RCC 7860 (cell line): ENCODE measurements at places on chromosomes 5 and 9.

DNA sequence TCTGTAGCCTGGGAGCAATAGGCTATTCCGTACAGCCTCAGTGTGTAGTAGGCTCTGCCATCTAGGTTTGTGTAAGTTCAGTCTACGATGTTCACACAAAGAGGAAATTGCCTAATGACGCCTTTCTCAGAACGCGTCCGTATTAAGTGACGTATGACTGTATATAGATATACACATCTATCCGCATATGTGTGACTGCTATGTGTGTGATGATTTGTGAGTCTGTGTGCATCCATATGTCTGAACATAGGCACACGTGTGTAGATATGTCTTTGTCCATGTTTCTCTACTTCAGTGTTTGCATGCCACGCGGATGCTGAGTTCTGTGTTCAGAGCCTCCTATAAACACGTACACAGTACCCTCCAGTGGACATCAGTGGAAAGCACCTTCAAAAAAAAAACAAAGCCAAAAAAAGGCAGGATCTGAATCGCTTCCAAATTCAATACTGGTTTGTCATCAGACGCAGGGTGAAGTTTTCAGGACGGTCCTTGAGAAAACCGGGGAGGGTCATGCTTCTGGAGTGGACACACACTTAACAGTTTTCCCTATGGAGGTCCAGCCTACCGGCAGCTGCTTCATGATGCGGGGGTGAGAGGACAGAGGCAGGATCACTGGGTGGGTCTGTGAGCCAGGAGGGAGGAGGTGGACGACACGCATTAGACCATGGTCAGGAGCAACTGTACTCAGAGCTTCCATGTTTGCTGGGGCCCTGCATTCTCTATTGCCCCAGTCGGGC lies 29.5 kb upstream of the ALDH1B1 start:
- peak; percentile 66 for DNase-seq

DNA sequence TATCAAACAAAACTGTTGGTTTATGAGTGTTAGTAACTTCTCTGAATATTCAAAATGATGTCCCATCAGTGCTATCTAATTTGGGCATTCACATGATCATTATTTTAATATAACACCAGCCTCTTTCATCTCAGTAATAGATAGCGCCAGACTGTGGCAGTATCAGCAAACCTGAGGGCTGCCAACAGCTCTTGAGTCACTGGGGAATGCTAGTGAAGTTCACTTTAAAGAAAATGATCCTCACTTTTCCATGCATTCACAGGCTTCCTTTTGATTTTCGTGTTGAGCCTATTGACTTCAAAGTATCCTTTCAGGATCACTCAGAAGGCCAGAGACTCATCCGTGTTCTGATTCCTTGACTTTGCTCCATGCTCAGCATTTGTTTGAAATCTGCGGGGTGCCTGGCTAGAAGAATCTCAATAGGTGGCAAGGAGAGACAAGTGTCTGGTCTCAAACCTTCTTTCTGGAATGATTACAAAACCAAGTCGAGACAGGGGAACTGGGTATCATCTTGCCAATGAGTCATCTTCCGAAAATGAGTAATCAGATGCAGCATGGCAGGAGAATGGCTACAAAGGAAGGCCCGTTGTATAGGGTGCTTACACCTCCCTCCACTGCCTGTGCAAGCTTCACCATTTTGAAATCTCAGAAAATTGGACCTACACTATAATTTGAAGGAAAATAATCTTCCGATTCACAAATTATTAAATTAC lies 509.1 kb downstream of the RASEF start:
- no peak for DNase-seq

GRCh38 chr9:35048511-35048910 lies 23.9 kb downstream of the VCP start:
- no peak for DNase-seq

DNA sequence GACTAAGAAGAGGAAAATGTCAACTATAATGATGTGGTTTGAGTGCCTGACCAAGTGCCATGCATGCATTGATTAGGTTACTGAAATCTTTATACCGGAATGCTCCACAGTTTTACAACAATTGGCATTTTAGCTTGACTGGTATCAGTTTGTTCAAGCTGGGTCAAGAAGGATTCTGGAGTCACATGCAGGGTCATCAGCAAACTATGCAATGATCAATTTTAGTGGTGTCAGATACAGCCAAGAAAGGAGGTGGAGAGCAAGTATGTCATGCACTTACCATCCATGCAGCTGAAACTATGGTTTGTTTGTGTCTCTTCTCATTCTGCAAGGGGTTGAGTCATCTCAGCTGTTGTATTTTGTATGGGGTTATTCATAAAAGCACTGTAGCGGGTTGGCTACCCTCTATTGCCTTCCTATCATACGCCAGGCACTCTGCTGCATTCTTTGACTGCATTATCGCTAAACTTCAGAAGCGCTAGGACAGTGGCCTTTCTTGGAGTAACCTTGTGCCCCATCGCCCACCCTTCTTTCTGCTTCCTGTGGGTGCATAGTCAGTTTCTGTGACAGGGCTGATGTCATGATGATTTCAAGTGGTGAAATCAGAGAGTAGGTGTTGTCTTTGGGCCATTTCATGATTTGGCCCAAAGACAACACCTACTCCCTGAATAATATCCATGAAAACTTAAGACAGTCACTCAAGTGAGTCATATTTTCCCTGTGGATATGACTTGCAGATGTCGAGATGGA lies 145.4 kb downstream of the MTX3 start:
- DNase-seq = peak; percentile 4

DNA sequence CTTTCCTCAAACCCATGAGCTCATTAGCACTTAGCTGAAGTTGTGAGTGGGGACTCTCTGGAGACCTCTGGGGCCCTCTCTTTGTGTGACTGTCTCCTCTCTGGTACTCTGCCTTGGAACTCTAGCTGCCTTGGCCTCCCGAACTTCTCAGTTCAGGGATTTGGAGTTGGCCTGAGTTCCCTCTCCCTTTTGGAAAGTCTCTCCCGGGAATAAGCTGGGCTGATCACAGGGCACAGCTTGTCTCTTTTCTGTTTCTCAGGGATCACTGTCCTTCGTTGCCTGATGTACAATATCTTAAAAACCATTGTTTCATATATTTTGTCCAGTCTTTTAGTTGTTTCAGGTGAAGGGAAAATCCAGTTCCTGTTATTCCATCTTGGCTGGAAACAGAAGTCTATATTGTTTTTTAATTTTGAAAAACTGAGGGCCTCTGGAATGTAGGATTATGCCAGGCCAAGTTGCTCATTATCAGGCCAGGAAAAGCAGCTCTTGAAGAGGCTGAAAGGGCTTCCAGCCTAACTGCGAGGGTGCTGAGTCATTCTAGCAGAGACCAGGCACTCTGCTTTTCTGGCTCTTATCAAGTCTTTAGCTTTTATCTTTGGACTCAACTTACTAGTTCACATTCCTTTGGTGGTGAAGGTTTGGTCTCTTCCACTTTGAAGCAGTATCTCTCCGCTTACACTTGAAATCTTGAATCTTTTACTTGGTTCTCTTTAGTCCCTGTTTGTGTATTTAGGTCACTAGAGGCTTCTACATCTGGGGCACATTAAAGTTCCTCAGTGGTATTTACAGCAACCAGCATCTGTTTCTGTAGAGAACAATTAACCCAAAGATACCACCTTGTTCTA lies 8.4 kb upstream of the RGS3 start:
- DNase-seq = peak; percentile 70

GRCh38 chr5:63822614-63823013 lies 139.6 kb downstream of the HTR1A start:
- DNase-seq = no peak

DNA sequence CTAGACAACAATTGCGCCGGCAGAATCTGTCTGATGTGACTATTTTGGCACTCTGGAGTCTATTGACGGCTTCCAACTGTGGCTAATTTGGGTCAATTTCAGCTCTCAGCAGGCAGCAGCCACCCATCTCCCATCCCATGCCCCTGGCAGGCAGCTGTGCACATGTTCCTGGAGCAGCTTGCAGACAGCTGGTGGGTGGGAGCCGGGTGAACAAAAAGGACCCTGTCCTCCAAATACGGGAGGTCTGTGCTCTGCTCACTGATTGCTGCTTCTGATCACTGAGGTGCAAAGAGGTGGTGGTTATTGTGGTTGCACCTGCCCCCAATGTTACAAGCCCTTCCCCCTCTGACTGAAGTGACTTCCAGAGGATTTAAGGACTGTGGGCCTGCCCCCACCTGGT lies 45.0 kb upstream of the N4BP3 start:
- DNase-seq = no peak

DNA sequence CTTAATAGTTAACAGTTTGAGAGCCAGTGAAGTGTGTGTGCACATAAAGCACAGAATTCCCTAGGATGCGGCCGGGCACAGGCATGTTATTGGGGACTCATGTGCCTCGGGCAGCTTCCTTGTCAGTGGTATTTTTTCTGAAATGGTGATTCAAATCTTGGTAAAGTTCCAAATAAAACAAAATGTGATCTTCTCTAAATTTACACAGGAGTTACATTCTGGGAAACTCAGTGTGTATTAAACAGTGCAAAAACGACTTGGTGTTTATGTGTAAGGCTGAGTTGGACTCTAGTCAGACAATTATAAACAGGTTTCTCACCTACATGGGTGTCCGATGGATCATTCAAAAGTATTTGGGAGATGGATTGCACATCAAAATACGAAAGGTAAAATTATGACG lies 48.9 kb downstream of the BOD1 start:
- no peak for DNase-seq

GRCh38 chr9:133717113-133718031 lies 20.8 kb downstream of the SARDH start:
- no peak for DNase-seq

- DNase-seq = no peak
Measured at GRCh38 chr5:72815580-72816283, 729 bp upstream of the TNPO1 start.

DNA sequence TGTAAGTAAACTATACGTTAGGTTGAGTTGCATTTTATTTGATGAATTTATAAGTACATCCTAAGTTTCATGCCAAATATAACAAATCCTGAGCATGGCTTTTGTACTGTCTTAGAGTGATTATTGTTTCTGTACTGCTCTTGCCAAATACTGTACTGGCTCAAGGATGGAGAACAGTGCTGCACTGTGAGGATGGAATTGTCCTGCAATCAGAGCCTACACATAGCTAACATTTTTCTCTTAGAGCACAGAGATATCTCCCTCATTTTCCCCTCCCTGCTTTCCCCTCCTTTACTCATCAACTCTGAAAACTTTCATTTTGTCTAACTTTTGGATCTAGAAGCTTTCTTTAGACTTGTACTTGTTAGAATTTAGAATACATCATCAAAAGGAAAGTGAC lies 28.3 kb downstream of the LRRC70 start:
- no peak for DNase-seq

DNA sequence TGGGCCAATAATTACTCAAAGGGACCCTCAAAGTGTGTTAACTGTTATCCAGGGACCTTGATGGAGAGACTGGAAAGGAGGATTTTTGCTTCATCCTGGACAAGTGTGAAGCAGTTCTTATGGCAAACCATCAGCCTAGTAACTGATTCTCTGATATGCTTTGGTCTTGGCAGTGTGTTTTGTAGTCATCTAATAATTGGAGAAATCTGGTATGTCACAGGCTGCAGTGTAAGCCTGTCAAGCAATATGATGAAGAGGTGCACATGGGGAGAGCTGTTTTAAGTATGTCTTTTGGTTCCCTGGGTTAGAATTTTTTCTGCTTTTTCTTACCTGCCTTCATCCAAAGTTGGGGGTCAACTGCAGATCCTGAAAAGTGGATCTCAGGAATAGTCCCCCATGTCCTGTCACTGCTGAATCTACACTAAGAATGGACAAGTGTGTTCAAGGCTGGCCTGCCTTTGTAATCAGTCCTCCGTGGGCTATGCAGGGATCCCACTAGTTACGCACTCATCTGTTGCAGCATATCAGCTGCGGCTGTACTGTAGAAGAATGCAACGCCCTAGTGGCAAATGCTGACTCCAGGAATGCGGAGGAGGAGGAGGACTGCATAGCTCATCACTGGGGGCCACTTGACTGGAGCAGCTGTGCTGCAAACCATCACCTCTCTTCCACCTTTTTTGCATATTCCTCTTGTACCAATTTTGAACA lies 1.9 kb downstream of the SPTAN1 start:
- DNase-seq = peak; percentile 96

- DNase-seq = peak; percentile 26
Measured at GRCh38 chr5:96297290-96297689, 135.8 kb downstream of the PCSK1 start.

GRCh38 chr5:6717247-6717646 lies 4.0 kb downstream of the TENT4A start:
- DNase-seq = no peak

DNA sequence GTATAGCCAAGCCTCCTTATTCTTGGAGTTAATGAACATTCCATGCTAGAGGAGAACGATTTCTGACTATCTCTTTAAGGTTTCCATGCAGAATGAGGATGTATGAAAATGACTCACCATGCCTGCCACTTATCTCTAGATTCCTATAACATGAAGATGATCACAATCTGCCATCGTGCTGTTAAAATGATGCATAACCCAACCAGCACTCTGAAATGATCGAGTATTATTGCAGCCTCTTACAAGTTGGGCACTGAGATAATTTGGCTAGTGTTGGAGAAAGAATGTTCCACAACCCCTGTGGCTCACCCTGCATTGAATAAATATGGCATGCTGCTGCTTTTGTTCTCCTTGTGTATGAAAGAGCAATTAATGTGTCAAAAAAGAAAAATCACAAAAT lies 1143.6 kb upstream of the WWC1 start:
- DNase-seq = no peak

DNA sequence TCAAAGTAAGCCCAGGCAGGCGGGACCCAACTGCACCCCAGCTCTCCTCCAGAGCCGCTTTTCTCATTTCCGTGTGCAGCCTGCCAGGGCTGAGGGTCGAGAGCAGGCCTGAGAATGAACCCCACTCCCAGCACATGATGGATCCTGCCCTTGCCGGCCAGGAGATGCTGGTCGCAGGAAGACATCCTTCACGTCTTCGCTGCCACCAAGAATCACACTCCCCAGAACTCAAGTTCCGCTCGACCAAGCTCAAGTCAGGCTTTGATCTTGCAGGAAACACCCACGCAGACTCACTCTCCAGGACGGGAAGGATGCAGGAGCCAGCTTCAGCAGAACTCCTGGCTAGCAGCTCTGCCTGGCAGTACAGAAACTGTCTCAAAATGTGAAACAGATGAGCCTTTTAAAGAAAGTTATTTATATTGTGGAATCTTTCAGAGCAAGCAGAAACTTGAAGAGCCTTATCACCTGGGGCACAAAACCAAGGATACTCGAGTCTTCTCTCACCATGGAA lies 102.4 kb downstream of the ROR2 start:
- DNase-seq = no peak

GRCh38 chr9:123922911-123923310 lies 7.0 kb downstream of the DENND1A start:
- no peak for DNase-seq

- no peak for DNase-seq
Measured at GRCh38 chr5:33470544-33470943, 29.8 kb downstream of the TARS1 start.

GRCh38 chr5:78514427-78515330 lies 133.9 kb downstream of the LHFPL2 start:
- DNase-seq = no peak

GRCh38 chr5:91059409-91059808 lies 323.7 kb downstream of the ARRDC3 start:
- DNase-seq = no peak

GRCh38 chr5:98365126-98365525 lies 408.3 kb upstream of the RGMB start:
- DNase-seq = no peak
